ENCODE measurements at places on chromosomes 13 and 19.
A peak's percentile ranks its signal among the peaks of the same experiment; 100 is the strongest.

- no peak for DNase-seq
These were observed 1.2 kb upstream of the FOXO1 start for GRCh38 chr13:40667622-40667978.

DNA sequence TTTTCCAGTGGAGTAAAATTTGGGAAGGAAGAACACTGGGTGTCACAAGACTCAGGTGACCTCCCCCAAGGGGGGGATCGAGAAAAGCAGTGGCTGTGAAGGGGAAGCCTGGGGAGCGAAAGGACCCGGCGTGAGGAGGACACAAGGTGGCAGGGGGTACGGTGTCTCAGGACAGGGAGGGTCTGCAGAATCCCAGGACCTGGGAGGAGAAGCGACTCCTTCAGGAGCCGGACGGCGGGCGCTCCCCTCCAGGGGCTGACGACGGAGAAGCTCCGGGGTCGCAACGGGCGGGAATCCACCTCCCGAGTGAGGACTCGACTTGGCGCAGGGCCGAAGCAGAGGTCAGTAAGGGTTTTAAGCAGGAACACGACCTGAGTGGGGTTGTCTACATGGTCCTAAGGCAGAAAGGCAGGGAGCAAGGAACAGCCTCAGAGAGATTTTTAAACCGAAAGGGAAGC, 529 bp downstream of the ZNF836 start:
- no peak for DNase-seq

GRCh38 chr13:31029102-31029501, 96.6 kb downstream of the TEX26 start:
- no peak for DNase-seq

GRCh38 chr13:27650312-27650711, 28.6 kb downstream of the POLR1D start:
- DNase-seq: no peak

DNA sequence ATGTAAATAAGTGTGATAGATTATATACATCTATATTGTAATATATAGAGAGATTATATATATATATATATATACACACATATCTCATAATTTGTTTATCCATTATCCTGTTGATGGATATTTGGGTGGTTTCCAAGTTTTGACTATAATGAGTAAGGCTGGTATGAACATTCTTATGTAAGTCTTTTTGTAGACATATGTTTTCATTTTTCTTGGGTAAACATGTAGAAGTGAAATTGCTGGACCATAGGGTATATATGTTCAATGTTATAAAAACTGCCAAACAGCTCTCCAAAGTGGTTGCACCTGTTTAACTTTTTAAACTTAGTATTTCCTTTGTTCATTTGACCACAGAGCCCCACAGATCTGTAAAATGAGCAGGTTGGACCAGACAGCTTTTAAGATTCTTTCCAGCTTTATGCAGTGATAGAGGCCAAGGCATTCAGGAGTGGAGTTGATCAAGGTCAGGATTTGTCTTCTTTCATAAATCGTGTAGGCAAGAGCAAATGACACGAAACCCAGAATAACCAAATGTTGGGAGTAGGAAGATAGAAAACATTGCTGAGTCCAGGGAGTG, 21.7 kb upstream of the KATNAL1 start:
- DNase-seq: no peak

DNA sequence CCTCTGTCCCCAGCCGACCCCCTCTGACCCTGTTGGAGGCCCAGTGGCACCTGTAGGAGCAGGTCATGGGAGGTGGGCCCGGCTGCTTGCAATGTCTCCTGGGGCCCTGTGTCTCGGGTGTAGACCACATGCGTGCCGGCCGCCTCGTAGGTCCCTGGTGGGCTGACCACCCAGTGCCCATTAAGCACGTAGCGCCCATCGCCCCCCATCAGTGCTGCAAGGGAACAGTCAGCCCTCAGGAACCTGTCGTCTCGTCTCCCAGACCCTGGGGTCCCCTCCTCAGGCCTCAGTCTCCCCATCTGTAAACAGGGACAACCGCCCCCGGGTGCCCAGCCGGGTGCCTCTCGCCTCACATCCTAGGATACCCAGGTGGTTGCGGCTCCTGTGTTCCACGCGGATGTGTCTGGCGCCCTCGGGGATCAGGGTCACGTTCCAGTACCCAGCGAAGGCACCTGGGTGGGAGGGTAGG, 5.6 kb downstream of the ADAMTSL5 start:
- no peak for DNase-seq

DNA sequence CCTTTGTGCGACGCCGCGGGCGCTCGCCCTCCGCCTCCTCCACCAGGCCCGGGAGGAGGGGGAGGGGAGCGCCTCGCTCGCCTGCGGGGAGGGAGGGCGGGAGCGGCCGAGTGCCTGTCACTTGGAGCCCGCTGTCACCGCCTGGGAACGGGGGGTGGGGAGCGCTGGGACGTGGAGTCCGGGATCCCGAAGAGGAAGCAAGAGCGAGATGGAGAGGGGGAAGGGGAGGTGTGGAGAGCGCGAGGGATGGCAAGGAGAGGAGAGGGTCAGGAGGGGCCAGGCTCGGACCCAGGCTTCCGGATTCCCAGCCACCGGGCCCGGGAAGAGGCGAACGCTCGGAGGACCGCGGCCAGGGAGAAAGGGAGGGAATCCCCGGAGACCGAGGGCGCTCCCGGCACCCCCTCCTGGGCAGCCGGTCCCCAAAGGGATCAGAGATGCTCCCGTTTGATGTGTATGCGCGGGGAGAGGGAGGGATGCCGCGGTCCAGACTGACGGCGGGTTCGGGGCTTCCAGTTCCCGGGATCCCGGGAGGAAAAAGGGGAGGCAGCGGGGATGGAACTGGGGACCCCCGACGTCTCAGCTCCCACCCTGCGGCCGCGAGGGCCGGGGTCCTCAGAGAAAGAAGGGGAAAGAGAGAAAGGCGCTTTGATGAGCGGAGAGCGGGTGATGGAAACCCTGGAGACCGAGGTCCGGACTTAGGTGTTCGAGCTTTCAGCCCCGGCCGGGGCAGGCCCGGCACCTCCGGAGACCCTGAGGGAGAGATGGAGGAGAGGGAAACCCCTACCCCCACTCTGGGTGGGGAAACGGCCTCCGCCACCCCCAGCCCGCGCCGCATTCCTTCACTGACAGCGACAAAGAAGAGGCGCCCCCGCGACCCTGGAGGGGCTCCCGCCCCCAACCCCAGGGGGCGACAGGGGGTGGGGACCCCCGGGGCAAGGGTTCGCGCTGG, 4.7 kb upstream of the DPF1 start:
- DNase-seq: no peak

- DNase-seq: no peak
These were observed 201.3 kb upstream of the SERP2 start for GRCh38 chr13:44172281-44172810.

DNA sequence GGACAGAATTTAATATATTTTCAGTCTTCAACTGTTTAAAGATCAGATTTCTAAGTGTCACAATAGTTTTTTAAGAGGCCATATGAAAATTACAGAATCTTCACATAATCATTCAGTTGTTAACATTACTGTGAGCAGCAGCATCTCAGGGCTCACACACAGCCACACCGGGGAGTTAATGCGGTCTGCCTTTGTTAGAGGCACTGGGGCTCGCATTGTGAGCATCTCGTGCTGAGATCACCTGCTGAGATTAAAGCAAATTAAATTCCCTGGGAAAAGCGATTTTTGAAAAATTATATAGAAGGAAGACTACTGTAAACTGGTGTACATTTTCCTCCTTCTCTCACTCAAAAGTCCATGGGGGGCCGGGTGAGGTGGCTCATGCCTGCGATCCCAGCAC, 16.6 kb downstream of the GPR12 start:
- no peak for DNase-seq

GRCh38 chr13:110390567-110390966, 83.5 kb downstream of the COL4A2 start:
- peak; percentile 64 for DNase-seq

DNA sequence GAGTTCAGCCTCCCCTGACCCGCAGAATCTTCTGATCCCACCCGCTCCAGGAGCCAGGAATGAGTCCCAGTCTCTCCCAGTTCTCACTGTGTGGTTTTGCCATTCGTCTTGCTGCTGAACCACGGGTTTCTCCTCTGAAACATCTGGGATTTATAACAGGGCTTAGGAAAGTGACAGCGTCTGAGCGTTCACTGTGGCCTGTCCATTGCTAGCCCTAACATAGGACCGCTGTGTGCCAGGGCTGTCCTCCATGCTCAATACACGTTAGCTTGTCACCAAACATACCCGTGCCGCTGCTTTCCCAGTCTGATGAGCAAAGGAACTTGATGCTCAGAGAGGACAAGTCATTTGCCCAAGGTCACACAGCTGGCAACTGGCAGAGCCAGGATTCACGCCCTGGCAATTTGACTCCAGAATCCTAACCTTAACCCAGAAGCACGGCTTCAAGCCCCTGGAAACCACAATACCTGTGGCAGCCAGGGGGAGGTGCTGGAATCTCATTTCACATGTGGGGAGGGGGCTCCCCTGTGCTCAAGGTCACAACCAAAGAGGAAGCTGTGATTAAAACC, 1.1 kb upstream of the APOE start:
- no peak for DNase-seq

Data from T1000 (cell line).